ENCODE measurements at places on chromosomes 1 and 21.

DNA sequence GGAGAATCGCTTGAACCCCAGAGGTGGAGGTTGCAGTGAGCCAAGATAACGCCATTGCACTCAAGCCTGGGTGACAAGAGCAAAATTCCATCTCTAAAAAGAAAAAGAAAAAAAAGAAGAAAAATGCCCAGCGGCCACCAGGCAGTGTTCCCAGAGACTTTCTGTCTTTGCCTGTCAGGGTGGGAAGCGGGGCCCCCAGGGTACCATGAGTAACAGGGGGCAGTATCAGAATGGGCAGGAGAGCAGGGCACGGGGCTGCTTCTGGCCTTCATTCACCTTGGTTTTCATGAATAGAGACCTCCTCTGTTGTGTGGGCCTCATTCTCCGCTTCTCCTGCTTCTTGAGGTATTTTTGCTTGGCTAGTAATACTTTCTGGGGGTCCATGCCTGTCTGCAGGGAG is 20.4 kb downstream of the SLC26A9 start:
- DNase-seq = no peak

DNA sequence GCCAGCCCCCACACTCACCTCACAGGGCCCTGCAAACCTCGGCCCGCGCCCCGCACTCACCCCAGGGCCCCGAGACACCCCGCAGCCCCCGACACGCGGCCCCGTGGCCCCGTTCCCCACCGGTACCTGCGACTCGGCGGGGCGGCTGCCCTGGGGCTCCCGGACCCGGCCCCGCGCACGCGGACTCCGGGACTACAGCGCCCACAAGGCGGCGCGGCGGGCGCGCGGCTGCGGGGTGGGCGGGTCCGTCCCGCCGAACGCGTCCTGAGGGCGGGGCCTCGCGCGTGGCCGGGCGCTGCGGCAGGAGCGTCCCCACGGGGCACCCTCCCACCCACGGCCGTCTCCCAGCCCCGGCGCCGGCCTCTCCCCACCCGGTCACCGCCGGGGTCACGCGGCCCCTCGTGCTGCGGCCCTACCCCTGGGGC is at the start of gene SLC19A1:
Gene SLC19A1 (minus strand): TSS at position 199 of the 425 bp plus-strand sequence. CDS start 4,481 bp downstream, outside the sequence.
- peak; percentile 77 for DNase-seq

DNA sequence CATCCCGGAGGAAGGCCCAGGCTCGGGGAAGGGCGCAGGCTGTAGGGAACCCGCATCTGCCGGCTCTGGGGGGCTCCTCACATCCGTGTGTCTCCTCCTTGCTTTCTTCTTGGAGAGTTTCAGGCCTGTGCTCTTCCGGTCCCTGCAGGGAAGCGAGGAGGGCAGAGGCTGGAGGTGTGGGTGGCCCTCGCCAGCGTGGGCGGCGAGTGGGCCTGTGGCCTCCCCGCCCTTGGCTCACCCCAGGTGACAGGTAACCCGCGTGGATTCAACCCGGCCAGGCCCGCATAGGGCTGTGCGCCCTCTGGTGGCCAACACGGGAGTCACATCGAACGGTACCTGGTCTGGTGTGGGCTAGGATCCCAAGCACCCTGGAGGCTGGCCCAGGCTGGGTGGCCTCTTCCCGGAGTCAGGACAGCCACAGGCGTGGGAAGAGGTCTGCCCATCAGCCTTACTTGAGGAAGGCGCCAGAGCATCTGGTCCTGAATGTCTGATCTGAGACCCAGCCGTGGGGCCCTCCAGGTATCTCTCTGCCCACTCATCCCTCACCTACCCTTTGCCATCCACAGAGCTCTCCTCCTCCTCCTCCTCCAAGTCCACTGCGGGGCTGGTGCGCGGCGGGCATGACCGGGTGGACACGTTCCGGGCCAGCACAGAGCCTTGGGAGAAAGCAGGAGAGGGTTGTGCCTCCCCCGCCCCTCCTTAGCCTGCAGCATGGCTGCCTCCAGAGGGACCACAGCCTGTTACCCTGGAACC is 9.6 kb upstream of the TNFRSF25 start:
- DNase-seq = peak; percentile 85

DNA sequence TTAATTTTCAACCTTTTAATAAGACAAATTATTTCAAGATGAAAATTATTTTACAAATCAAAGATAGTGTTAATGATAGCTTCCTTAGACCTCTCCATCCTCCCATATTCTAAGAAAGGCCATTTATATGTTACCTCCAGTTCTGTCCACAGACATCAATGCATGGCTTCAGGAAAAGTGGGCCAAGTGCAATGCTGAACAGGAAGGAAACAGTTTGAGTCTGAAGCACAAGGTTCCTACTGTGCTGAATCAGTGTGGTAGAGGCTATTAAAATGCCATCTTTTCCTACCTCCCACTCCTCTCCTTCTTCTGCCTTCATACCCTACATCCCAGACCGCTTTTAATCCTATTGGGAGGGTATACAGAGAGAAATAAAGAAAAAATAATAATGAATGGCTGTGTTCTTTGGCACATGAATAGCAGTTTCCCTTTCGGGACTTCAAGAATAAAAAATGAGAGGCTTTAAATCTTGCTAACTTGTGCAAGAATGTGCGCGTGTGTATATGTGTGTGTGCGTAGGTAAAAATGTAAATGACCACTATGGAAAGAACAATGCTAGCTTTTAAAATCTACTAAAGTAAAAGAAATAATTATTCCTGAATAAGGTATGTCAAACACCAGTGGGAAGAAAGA is 62.6 kb upstream of the C1orf105 start:
- DNase-seq = no peak
